Astrocyte of the hippocampus (primary cell): ENCODE measurements at places on chromosomes 7 and 10.

DNA sequence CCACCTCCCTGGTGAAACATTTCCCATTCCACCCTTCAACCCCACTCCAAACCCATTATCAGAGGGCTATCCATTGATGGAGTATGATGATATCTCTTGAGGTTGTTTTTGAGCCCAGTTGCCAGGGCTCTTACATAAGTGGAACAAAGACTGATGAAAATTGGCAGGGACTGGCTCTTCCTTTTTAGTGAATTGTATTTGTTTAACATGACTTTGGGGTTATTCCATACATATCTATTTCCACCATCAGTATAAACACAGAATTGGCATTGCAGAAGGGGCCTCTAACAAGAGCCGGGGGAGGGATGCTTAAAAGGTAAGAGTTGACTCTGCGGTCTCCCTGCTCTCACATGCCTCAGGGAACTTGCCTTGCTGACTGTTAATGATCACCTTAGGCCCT, 28.9 kb downstream of the FZD1 start:
- DNase-seq, result no peak

- no peak for DNase-seq
These were observed 67.3 kb upstream of the PFKP start for GRCh38 chr10:3000048-3000447.

DNA sequence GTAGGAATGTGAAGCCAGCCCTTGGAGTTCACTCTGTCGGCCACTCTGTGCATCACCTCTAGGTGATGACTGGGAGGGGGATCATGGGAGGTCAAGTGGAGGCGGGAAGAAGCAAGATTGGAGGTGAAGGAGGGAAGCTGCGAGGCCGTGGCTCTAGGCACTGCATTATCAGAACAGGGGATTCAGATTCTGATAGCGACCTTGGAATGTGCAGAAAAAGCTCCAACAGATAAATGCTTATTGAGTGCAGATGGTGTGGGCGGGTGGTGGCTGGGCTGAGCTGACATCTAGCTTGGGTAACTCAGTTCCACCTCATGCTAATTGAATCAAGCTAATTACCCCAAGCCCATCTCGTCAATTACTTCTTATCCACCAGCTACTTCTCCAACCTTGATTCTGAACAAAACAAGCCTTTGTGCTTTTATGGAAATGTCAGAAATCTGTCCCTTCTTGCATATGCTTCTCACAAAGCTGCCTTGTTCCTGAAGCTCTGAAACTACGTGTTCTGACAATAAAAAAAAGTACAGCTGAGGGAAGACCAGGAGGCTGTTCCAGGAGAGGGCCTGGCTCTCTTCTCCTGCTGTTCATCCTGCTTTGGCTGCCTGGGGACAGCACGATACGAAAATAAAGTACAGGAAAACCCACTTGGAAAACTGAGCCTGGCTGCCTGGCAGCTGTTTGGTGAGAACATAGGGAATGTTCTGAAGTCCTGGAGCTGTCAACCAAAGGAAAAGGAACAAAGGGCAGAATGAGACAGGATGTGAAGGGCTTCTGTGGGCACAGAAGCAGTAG, 27.5 kb downstream of the STRA8 start:
- DNase-seq, result peak; percentile 22

DNA sequence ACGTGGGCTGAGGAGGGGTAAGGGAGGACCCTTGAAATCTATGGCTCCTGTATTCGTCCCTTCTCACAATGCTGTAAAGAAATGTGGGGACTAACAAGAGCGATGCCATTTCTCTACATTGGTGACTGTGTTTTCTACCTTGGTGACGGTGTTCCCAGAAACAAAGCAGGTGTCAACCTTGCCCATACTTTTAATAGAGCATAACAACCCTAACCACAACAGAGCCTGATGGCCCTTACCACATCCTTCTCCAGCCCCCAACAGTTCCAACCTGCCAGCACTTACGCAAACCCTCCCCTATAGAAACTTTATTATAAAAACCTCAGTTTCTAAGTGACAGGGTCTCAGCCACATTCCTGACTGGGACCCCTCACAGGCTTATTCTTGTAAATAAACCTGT, 28.2 kb upstream of the ADCYAP1R1 start:
- no peak for DNase-seq
